CD4-positive, alpha-beta T cell treated with Interleukin-6 at 100 ng/mL for 8 hours (primary cell): ENCODE measurements at places on chromosomes 3 and 15.

DNA sequence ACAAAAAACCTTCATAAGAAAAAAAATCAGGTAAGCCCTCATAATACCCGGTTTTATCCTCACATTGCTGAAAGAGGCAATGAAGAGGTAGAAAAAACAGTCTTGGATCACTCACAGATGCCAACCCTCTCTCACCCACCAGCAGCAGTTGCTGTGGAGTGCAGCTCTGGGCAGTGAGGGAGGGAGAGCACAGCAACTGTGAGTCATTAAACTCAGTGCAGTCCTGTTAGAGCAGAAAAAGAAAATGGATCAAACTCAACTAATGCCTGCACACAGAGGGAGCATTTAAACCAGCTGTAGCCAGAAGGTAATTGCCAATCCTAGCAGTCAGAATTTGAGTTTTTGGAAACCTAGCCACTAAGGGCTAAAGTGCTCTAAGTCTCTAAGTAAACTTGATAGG, 1050.6 kb upstream of the ALCAM start:
- DNase-seq = no peak

GRCh38 chr15:49927189-49927861, 191.7 kb downstream of the ATP8B4 start:
- DNase-seq = no peak

GRCh38 chr3:73766599-73767381, 142.0 kb upstream of the PDZRN3 start:
- no peak for DNase-seq

DNA sequence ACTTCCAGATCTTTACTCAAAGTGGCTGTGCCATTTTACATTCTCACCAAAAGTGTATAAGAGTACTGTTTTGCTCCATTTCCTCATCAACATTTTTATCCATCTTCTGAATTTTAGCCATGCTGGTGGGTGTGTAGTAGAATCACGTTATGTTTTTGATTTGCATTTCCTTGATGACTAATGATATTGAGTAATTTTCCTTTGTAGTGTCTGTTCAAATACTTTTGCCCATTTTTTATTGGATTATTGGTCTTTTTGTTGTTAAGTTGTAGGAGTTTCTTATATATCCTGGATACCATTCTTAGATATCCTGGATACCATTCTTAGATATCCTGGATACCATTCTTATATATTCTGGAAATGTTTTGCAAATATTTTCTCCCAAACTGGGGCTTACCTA, 344.9 kb downstream of the LRRC3B start:
- DNase-seq = no peak

DNA sequence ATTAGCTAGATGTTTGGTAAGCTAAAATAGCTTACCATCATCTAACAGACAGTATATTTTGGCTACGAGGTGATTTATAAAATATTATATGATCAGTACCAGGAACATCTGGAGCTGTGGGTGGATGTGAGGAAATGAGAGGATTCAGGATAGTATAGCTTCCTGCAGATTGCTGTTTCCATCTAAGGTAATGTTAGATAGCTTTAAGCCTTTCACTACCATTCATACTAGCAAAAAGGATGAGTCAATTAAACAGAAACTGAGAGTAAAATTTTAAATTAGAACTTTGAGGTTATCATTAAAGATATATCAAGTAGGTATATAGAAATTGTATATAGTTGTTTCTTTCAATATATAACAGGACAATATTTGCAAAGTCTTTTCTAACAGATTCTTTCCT, 8.0 kb downstream of the ZBTB20 start:
- no peak for DNase-seq

DNA sequence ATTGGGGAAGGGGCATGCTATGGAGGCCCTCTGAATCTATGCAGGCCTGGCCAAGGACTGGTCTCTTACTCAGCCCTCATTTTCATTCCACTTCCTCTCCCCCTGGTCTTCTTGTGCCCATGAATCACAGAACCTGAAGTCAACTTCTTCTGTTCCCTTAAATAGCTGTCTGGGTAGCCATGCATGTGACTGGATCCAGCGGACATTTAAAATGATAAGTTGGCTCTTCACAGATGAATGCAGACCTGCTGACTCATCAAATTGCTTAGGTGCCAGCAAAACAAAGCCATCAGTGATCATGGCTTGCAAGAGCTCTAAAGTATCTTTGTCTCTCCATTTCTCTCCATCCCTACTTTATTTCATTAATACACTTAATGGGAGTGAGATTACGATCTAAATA, 90.1 kb upstream of the CADPS start:
- no peak for DNase-seq
